ENCODE measurements at places on chromosomes 5 and 9.
A peak's percentile ranks its signal among the peaks of the same experiment; 100 is the strongest.

DNA sequence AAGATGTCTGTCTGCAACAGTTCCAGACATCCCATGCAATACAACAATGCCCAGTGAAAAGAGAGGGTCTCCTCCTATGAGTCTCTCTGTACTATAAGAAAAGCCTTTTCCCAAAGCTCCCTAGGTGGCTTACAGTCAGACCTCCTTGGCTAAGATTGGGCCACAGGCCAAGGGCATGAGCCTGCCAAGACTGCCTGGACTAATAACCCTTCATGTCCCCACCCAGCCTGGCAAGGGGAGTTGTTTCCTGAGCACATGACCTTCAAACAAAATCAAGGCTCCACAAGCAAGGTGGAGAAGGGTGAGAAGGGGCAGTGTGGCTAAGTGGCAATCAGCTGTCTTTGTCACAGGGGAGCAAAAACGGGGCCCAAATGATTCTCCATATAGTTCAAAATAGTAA, 75.6 kb upstream of the ZSWIM6 start:
- DNase-seq = peak; percentile 81

GRCh38 chr9:37034305-37034937, 353 bp upstream of the PAX5 start:
- DNase-seq = no peak

- DNase-seq = no peak
Measured at GRCh38 chr5:154766558-154767281, 11.5 kb downstream of the LARP1 start.

- no peak for DNase-seq
Measured at GRCh38 chr9:114237781-114238180, 82.4 kb downstream of the COL27A1 start.

GRCh38 chr5:81397176-81397575, 3.2 kb upstream of the ACOT12 start:
- DNase-seq = peak; percentile 57

DNA sequence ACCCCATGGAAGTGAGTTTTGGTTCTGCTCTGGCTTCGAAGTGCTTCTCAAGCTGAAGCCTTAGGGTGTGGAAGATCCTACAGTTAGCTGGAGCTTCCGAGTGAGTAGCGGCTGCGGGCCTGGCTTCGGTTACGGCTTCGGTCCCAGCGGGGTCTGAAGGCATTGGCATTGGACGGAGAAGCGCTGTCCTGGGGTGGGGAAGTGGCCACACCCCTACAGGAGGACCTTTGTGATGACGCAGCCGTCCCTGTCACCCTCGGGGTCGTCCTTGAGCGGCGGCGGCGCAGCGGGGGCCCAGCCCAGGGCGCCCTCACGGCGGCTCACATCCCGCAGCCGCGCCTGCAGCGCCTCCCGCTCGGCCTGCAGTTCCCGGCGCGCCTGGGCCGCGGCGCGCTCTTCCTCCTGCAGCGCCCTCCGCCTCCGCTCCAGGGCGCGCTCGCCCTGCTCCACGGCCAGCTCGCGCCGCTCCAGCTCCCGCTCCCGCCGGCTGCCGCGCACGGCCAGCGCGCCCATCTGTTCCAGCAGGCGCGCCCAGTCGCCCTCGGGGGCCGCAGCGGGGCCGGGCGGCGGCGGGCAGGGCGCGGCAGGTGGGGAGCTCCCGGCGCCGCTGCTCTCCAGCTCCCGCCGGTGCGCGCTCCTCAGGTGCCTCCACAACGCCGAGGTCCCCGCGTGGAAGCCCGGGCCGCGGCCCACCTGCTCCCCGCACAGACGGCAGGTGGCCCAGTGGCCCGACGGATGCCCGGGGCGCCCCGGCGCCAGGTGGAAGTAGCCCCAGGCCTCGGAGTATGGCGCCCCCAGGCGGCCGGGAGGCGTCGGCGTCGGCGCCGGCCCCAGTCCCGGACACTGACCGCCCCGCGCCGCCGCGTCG, 9.9 kb downstream of the ZBED3 start:
- peak; percentile 38 for DNase-seq

GRCh38 chr9:111730937-111731567, 63.7 kb downstream of the SHOC1 start:
- DNase-seq = peak; percentile 93

GRCh38 chr5:56950626-56951125, 1.2 kb downstream of the MIER3 start:
- peak; percentile 76 for DNase-seq

Data from fibroblast of the aortic adventitia (primary cell).